ENCODE measurements at places on chromosomes 7 and 10.

GRCh38 chr7:74454021-74454924 lies 567 bp downstream of the GTF2IRD1 start:
- DNase-seq, result no peak

- DNase-seq, result no peak
These were observed 31.4 kb downstream of the FEZF1 start for GRCh38 chr7:122273117-122273516.

DNA sequence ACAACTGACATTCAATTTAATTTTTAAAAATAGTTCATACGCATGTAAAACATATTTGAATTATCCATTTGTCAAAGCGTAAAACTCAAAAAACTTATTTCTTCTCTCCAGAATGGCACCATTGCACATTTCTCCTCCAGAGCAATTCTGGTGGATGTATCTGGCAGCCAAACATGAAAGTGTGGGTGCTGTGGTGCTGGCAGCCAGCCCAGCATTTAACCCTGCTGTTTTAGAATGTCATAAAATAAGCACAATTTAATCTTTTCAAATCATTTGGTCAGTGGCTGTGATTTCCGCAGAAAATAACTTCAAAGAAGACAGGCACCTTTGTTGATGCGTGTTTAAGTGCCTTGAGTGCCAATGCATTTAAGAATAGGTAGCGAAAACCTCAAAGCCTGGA lies 302.7 kb upstream of the MEOX2 start:
- no peak for DNase-seq

DNA sequence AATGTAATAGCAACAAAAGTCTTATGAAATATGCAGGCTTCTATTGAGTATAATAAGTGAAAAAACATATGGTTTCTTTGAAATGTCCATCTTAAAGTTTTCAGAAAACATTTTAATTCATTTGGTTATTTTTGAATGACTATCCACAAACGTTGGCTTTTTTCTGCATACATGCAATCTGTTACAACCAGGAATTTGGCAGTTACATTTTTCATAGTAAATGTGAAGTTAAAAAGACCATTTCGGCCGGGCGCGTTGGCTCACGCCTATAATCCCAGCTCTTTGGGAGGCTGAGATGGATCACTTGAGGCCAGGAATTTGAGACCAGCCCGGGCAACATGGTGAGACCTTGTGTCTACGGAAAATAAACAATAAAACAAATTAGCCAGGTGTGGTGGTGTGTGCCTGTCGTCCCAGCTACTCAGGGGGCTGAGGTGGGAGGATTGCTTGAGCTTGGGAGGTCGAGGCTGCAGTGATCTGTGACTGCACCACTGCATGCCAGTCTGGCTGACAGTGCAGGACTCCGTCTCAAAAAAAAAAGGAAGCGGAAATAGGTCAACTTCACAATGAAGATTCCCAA lies 73.9 kb upstream of the NMT2 start:
- no peak for DNase-seq

DNA sequence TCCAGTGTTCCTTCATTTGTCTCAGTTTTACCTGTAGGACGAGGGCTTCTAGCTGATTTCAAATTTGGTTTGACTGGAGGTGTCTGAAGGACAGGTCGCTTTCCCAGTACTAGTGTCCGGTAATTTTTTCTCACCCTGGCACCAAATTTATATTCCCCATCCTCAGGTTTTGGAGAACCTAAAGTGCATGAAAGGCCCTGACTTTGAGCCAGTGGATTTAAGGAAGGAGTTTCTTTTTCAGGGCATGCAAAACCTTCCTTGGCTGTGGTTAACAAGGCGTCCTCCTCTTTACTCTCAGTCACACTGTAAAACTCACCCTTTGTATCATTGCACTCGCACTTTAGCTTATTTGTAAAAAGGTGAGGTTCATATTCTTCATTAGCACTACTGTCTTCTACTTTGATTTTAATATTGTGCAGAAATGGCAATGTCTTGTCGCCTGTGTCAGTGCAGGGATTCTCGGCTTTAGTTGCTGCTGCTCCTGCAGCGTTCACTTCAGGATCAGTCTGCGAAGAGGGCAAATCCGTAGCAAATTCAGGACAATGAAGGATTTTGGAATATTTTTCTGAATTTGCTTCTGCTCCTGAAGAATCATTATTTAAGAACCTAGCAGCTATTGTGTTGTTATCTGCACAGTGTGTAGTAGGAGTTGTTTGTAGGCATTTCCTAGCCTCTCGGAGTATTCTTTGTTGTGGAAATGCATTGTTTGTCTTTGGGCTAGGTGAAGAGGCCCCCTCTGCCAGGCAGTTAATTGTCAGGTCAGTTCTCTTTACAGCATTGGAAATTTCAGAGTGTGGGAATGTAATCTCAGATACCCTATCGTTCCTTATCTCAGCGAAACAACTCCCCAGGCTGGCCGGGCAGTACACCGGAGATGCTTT lies 9.9 kb downstream of the SKIDA1 start:
- DNase-seq, result no peak

Data from lower leg skin (tissue), 4 donors.